H1 (cell line): ENCODE measurements at places on chromosomes 4 and X. TPM values are rescaled to one million over a fixed set of nuclear protein-coding genes. Genes with fewer than 3 reads are reported as not detected.

C4orf51 gene
- 0.54 TPM in 1 of 2 replicates, not detected in the other for total RNA-seq

DNA sequence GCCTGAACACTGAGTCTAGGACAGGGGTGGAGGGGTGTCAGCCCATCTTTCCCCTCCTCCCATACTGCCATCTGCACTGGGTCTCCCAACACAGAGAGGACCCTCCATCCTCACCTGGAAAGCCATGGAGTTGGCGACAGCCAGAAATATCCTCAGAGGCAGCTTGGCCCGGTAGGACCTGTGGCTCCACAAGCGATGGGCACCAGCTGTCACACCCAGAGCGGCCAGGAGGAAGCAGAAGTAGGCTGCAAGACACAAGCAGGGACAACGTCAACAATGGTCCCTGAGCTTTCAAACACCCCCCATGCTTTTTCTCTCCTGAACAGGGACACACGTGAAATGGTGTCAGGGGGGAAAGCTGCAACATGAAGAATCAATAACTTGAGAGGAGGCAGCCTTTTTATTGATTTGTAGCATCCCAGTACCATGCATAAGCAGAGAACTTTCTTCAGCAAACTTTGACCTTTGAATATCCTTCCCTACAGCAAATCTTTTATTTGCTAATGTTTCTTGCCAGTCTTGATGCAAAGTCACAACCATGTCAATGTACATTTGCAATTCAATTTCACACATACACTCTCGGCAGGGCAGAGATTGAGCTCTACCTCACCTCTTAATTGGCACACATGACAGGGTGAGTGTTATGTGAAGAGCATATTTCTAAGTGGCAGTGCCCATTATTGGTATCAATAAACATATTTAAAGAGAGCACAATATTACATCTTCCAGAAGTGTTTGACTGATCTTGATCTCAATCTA is 93.2 kb downstream of the SCD5 start:
- no peak for DNase-seq

GRCh38 chr4:156291317-156291716 is 337.7 kb upstream of the CTSO start:
- DNase-seq, result no peak

SMS gene
- total RNA-seq, result 247 and 256 TPM in 2 replicates

DNA sequence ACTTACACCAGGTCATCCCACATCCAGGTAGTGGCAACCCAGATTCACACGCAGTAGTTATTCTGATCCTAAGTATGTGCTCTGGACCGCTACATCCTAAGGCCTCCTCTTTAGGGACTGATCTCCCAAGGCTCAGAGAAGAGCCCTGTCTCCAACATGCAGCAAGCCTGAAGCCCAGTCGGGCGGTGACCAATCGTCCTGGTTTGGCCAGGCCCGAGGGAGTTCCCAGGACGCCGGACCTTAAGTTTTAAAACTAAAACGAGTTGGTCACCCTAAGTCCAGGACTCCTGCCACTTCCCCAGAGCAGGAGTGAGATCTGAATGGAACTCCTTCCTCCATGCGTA is 385 bp downstream of the LYAR start:
- DNase-seq, result no peak

GRCh38 chr4:48315728-48316630 is 25.4 kb upstream of the SLAIN2 start:
- DNase-seq, result no peak

GRCh38 chrX:152735860-152736511 is 2.4 kb downstream of the MAGEA12 start:
- no peak for DNase-seq

DNA sequence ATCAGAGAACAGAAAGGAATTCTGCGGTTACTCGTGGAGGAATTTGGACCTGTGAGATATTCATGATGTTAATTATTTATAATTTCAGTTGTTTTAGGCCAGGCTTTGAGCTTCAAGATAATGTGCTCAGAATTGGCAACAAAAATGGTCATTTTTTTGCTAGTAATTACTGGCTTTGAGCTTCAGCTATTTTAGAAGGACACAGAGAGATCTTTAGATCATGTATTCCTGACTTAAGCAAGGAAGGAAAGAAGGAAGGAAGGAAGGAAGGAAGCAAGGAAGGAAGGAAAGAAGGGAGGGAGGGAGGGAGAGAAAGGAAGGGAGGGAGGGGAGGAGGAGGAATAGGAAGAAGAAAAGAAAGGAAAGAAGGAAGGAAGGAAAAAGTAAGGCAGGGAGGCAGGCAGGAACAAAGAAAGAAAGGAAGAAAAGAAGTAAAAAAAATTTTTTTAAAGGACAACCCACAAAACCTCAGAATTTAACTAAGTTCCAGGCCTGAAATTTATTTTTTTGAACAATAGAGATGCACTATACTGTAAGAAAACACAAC is 277.9 kb upstream of the KLF3 start:
- no peak for DNase-seq

CSN1S1 gene
- total RNA-seq, result not detected in 2 replicates

GAGE12J gene
- total RNA-seq, result not detected in 2 replicates

ANAPC10 gene
- total RNA-seq, result 21.6 and 23.3 TPM in 2 replicates

- no peak for DNase-seq
Observed at GRCh38 chr4:37628977-37629609, 57.1 kb downstream of the RELL1 start.

DNA sequence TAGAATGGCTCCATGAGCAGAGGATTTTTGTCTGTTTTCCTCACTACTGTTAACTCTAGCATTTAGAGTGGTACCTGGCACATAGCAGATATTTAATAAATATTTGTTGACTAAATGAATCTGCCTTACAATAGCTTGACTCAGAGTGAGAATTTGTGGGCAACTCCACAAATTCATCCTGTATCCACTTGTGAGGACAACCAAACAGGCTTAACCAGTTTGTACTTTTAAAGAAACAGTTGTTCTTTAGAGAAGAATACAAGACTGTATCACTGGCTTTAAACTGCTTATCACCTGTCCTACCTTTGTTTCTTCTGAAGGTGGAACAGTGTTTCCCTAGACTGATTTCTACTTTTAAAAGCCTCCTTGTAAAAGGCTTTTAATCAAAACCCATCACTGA is 141.3 kb upstream of the SH3RF1 start:
- DNase-seq, result no peak

TLR8 gene
- total RNA-seq, result not detected in 2 replicates

- no peak for DNase-seq
Observed at GRCh38 chrX:134738986-134739740, 80.9 kb upstream of the PLAC1 start.

TSPAN6 gene
- total RNA-seq, result 56.8 and 58.1 TPM in 2 replicates

DNA sequence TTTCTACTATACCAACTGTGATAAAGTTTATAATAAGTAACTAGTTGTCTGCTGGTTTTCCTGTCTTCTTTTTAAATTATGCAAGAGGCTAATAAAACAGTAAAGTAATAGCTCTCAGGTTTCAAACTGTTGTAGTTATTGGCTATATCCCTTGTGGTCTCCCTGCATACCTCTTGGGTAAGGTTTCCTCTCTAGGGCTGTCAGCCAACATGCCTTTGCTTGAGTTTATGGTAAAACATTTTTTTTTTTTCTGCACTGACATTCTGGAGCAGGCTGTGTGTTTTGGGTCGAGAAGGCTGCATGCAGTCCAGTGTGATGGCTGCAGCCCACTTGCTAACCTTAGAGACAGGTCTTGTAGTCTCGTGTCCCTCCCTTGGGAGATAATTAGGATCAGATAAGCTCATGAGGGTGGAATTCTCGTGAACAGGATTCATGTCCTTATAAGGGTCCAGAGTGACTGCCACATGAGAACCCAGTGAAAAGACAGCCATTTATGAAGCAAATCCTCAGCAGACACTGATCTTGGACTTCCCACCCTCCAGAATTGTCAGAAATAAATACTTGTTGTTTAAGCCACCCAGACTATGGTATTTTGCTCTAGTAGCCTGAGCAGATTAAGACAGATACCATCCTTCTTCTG is 831.2 kb downstream of the CCSER1 start:
- no peak for DNase-seq

DNA sequence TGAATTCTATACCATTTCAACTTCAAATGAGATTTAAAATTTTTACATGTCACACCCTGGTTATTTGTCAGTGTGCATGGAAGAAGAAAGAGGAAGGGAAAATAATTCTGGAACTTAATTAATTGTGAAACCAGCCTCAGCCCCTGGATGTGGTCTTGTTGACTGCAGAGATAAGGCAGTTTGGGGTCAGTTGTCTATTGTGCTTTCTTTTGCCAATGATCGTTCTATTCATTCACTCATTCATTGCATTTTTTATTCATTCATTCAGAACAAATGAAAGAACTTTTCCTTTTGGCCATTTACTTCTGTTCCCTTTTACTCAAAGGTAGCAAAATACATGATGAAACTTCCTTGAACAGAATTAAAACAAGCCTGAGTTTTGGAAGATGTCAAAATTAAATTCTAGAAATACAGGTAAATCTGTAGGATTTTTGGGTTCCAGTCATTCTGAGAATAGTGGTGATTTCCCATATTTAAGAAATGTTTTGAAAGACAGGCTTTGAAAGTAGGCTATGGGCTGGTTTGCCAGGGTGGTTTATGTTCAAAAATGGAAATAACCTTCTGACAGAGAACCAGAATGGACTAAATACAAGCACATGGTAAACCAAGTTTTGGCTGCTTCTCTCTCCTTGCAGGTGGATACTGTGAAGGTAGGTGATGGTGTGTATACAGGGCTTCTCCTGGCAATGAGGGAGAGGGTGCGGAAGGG is 35.7 kb downstream of the PARM1 start:
- DNase-seq, result no peak

- no peak for DNase-seq
Observed at GRCh38 chr4:185217408-185217975, 8.1 kb downstream of the SNX25 start.

GRCh38 chr4:139975830-139976272 is 178.1 kb downstream of the MAML3 start:
- DNase-seq, result no peak

GRCh38 chr4:143559757-143560147 is 46.2 kb downstream of the SMARCA5 start:
- DNase-seq, result no peak

- DNase-seq, result no peak
Observed at GRCh38 chrX:40366661-40367060, 214.1 kb upstream of the ATP6AP2 start.

DNA sequence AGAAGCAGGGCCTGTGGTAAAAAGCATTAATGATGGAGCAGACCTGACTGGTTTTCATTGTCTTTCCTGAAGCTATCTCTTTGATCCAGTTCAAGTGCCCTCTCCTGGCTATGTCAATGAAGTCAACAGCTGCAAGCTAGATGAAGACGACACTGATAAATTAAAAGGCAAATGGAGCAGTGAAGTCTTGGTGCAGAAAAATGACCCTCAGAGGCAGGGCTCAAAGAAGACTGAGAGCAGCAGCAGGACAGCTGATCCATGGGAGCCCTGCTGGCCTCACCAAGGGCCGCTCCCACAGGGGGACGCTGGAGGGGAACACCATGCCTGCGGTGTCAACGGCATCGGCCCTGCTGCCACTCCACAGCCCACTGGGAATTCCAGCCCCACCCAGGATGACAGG is 96.2 kb downstream of the RELL1 start:
- DNase-seq, result no peak

DNA sequence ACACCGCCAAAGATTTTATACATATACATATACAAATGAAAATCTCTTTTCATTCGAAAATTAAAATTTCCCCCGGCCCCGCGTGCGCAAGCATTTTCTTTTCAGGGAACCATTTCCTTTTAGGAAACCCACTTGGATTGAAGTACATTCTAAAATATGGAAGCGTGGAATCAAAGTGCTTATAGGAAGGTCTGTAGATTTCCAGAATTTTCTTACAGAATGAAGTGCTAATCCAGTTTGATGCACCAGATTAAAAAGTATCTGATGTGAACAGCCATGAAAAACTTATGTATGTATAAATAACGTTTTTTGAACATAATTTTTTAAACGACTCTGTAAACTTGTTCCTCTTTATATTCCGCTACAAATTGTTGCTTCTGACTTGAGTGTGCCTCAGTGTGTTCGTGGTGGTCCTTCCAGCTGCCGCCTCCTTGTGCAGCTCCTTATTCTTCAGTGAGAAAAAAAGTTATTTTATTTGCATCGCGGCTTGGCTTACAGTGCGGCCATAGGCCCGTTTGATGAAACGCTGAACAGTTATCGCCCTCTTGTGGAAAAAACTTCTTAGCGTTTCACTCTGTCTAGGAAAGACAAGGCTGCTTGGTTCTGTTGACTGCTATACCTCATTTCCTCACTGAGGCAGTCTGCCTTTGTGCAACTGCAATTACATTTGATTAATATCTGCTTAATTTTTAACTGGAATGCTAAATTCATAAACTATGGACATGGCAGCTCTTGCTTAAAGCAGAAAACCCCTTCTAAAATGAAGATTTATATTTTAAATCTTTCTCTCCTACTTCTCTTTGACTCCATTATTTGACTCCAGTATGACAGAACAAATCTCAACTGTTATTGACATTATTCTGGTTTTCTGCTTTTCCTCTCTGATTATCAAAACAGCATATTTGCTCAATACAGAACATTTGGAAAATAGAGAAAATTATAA is 4.7 kb upstream of the NKX6-1 start:
- DNase-seq, result no peak

IL1RAPL2 gene
- total RNA-seq, result 1.1 and 1.3 TPM in 2 replicates

DNA sequence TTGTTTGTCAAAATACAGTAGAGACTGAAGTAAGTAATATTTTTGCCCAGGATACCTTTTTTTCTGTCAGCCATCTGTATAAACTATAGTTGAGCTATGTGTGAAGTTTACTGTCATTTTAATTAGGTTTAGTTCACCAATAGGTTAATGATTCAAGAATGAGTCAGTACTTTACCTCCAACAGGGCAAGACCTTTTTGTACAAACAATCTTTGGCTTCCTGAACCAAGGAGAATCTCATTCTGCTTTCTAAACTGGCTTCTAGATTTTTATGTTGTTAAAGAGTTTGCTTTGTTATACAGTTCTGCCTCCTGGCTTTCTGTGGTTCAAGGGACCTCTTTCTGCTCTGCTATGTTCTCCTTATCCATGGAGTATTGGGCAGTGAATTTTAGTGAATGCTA is 412.0 kb upstream of the NR3C2 start:
- DNase-seq, result no peak

GAGE2A gene
- not detected in 2 replicates for total RNA-seq

DNA sequence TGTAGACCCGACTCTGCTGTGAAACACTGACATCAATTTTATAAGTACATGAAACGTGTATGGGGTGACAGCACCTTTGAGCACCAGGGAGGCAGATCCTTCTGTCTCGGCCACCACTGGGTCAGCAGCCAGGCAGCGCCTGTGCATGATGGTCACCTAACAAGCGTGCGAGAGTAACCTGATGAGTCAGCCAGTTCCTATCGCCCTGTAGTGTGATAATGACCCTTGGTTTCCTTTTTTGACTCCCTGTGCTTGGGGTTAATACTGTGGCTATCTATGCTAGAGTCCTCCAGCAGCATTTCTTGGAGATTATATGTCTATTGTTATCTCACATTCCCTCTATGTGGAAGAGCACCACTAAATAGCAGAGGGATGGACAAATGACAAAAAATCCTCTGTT is 101.6 kb downstream of the NPNT start:
- no peak for DNase-seq
